Daoy (cell line): ENCODE measurements at places on chromosomes 12 and 14. TPM values are rescaled to one million over a fixed set of nuclear protein-coding genes. Genes with fewer than 3 reads are reported as not detected.

The SERPINA9 gene
- 0.11 TPM in 1 of 2 replicates, not detected in the other for total RNA-seq

The SYCP3 gene
- total RNA-seq = not detected in 2 replicates

The SSPN gene
- 6.0 and 7.3 TPM in 2 replicates for total RNA-seq

The C1RL gene
- 3.1 and 13.3 TPM in 2 replicates for total RNA-seq

The RASAL1 gene
- 0.06 TPM in 1 of 2 replicates, not detected in the other for total RNA-seq

GRCh38 chr12:45483571-45483970 is 245.9 kb upstream of the ARID2 start:
- no peak for DNase-seq

GRCh38 chr12:131755305-131756113 is 44.6 kb downstream of the SFSWAP start:
- peak; percentile 33 for DNase-seq

GRCh38 chr12:13181375-13182070 is 15.0 kb upstream of the EMP1 start:
- DNase-seq = peak; percentile 53

GRCh38 chr12:11150832-11151231 is 16.4 kb upstream of the TAS2R30 start:
- no peak for DNase-seq

DNA sequence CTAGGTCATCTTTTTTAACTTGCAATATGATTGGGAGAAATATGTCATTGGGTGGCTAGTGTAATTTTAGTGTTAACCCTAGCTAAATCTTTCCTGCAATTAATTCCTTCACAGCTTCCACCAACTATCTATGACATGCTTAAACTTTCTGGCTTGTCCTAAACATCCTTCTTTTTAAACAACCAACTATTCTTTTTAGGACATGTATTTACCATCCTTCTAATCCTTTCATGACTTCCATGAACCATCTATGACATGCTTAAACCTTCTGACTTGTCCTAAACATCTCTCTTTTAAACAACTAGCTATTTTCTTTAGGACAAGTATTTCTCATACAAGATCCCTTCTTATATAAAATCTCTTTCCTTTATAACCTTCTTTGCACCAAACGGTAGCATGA is 179.6 kb upstream of the PDZRN4 start:
- no peak for DNase-seq

- DNase-seq = no peak
These were observed 86.3 kb downstream of the DCAF5 start for GRCh38 chr14:69066396-69067171.

- no peak for DNase-seq
These were observed 29.9 kb downstream of the TSPAN19 start for GRCh38 chr12:85006206-85006605.

- no peak for DNase-seq
These were observed 121.1 kb downstream of the PLXNC1 start for GRCh38 chr12:94269316-94269999.

DNA sequence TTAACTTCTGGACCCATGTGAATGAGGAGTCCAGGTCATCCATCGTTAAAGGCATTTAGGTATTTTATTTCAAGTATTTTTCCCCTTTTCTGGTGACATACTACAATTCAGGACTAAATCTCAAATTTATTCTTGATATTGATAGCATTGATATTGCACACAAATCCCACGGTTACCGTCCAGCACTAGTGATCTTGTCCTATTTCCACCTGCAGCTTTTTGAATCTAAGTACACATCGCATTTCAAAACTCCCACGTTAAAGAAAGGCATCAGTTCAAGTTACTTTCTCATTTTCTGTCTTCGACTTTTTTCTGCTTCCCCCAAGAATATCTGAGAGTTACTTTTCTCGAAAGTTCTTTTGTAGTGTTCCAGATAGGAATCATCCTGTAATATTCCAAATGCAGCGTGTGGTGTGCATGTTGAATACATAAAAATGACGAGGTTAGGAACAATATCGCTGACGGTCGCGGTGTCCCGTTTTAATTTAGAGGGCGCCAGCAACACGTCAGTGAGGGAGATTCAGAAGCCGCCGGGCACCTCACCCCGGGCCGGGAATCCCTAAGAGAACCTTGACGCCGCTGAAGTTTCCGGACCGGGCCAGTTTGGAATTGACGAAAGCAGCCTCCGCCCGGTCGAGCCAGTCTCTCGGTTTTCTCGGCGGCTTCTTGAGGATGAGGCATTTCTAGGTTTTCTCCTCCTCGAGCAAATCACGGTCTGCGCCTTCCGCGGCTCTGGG is 569 bp upstream of the RGS6 start:
- peak; percentile 17 for DNase-seq

DNA sequence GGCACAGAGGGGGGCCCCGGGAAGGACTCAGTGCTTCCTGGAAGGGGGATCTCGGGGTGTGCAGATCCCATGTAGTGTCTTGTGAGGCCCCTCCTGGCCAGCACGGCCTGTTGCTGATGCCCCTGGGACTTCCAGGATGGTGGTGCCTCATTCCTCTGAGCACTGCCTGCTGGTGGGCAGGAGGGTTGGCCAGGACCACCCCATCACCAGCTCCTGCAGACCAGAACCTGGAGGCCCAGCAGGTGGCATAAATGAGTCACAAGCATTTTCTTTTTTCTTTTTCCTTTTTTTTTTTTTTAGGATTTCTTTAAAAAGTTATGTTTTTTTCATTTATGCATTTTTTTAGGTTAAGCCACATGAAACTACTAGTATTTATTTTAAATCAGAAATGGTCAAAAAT is 8.0 kb downstream of the MMP17 start:
- DNase-seq = no peak

DNA sequence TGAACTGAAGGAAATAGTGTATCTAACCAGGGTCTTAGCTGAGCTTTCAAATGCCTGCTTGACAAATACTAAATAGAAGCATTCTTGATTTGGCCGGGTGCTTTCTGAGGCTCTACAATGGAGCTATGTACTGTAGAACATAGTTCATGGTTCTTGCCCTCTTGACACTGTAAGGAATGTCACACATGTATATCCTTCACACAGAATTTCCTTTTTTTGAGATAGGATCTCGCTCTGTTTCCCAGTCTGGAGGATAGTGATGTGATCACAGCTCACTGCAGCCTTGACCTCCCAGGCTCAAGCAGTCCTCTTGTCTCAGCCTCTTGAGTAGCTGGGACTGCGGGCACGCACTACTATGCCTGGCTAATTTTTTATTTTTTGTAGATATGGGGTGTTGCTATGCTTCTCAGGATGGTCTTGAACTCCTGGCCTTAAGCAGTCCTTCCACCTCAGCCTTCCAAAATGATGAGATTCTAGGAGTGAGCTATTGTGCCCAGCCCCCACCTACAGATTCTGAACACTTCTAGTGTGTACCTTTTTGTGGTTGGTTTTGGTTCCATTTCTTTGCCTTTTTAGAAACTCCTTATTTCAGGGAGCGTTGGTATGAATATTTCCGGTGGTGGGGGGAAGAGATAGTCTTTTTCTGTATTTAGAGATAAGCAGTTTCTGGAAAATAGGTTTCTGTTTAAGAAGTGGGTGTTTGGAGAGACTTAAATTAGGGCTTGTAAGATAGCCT is 4.2 kb downstream of the MLXIP start:
- no peak for DNase-seq
